T-helper 17 cell (primary cell): ENCODE measurements at places on chromosomes 16 and 17. TPM values are rescaled to one million over a fixed set of nuclear protein-coding genes. Genes with fewer than 3 reads are reported as not detected.

KRTAP9-8 gene
- not detected for total RNA-seq

UMOD gene
- not detected for total RNA-seq

ZNF276 gene
- total RNA-seq = 103 TPM

IL34 gene
- total RNA-seq = not detected

ODAD4 gene
- total RNA-seq = 4.3 TPM

NME2 gene
- total RNA-seq = 256 TPM

APOBR gene
- total RNA-seq = 13.6 TPM

SLC5A10 gene
- not detected for total RNA-seq

DNA sequence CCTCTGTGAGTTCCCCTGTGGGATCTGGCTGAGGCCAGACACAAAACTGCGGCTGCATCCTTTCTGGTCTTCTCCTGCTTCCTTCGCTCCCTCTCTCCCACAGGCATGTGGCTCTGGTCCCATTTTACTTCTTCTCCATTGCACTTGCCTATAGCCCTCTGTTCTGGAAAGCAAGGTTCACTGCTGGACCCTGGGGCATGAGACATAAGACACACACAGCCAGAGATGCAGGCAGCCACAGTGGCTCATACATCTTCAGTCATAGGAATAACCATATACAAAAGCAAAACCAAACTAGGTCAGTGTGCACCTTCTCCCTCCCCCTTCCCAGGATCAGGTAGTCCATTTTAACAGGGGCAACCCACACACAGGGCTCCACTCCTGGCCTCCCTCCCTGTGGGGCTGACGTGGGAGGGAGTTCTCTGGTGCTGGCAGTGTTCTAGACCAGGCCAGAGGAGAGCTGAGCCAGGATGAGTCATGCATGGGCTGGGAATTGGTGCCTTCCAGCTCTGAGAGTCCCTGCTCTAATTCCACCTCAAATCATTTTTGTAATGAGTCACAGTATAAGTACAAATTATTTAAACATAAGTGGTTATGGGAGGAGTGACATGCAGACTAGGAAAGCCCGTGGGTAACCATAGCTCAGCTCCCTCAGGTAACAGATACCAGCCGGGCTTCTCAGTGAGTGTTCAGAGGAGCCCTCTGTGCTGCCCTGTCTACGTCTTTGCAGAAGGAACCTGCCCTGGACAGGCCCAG lies 58.0 kb downstream of the ASIC2 start:
- H3K4me1 ChIP-seq = peaks cover 27% of the 10 kb centered on the region
- DNase-seq = no peak
- H3K27me3 ChIP-seq = no peaks in the 10 kb centered on the region
- H3K36me3 ChIP-seq = no peaks in the 10 kb centered on the region
- peak overlapping the region; percentile 95 for H3K27ac ChIP-seq

DNA sequence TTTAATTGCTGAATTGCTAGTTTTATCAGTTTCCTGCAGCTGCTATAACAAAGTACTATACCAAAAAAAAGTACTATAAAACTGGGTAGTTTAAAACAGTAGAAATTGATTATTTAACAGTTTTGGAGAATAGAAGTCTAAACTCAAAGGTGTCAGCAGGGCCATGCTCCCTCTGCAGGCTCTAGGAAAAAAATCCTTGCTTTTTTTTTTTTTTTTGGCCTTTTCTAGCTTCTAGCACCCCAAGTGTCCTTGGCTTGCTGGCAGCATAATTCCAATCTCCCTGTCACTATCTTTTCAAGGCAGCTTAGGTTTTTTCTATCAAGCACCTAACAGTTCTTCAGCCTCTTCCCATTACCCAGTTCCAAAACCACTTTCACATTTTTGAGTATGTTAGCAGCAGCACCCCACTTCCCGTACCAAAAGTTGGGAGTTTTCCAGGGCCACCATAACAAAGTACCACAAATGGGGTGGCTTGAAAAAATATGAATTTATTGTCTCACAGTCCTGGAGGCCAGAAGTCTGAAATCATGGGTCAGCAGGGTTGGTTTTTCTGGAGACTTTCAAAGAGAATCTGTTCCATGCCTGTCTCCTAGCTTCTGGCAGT lies 37.4 kb downstream of the BPTF start:
- H3K4me3 ChIP-seq = no peak overlapping the region
- DNase-seq = no peak
- H3K36me3 ChIP-seq = no peaks in the 10 kb centered on the region

GRCh38 chr17:67364847-67365737 lies 1.3 kb downstream of the PSMD12 start:
- H3K4me3 ChIP-seq = peak overlapping the region; percentile 100
- peak overlapping the region; percentile 98 for H3K27ac ChIP-seq
- peaks cover 4% of the 10 kb centered on the region for H3K36me3 ChIP-seq
- H3K27me3 ChIP-seq = no peaks in the 10 kb centered on the region
- no peak for DNase-seq

DNA sequence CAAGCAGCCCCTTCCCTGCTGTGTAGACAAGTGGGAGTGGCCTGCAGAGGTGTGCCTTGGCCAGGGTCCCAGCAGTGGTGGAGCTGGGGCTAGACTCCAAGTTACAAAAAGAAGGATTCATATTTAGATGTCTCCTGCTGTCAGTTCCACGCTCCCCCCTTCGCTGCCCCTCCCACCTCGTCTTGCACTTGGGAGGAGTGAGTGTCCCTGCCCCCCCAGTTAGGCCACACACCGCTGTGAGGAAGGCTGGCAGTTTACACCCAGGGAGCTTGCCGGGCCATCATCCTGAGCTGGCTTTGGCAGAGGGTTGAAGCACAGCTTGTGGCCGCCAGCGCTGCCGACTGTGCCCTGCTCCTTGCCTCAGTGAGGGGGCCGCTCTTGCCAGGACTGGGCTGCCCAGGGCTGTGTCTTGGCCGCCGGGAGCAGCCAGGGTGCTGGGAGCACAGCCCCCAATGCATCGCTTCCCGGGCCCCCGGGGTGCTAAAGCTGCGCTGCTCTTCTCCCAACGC lies 44.3 kb downstream of the ELAC2 start:
- no peak overlapping the region for H3K4me3 ChIP-seq
- DNase-seq = no peak
- H3K36me3 ChIP-seq = peaks cover 2% of the 10 kb centered on the region
- H3K27ac ChIP-seq = no peak overlapping the region
- H3K27me3 ChIP-seq = peaks cover 77% of the 10 kb centered on the region

GRCh38 chr16:66923247-66923731 lies 2.0 kb downstream of the RRAD start:
- peaks cover 8% of the 10 kb centered on the region for H3K4me1 ChIP-seq
- H3K4me3 ChIP-seq = no peak overlapping the region
- H3K27me3 ChIP-seq = peaks cover 43% of the 10 kb centered on the region
- H3K36me3 ChIP-seq = peaks cover 3% of the 10 kb centered on the region

- H3K27me3 ChIP-seq = peaks cover 54% of the 10 kb centered on the region
- no peaks in the 10 kb centered on the region for H3K4me1 ChIP-seq
- no peak for DNase-seq
- H3K36me3 ChIP-seq = no peaks in the 10 kb centered on the region
- H3K27ac ChIP-seq = no peak overlapping the region
Observed at GRCh38 chr16:77925531-77925930, 96.8 kb upstream of the CLEC3A start.

DNA sequence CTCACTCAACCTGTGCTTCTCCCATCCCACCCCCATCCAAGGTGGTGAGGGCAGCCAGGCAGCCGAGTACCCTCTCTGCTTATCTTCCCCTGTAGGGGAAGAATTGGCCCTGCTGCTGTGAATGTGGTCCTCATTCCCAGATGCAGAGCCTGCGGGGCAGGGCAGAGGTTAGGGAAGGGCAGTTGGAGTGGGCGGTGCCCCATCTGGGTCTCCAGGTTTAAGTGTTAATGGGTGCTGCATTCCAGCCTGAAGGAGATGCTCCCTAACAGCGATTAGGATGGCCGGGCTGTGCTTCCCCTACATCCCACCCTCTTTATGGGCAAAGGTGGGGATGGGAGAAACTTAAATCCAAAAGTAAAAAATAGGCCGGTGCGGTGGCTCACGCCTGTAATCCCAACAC lies 12.1 kb downstream of the TMEM95 start:
- DNase-seq = no peak
- no peak overlapping the region for H3K27ac ChIP-seq
- no peak overlapping the region for H3K4me3 ChIP-seq
